Activated CD8-positive, alpha-beta T cell treated with anti-CD3 and anti-CD28 coated beads, Interleukin-2, amount 10 ng/mL, durations not matched to agents 7 days and 5 days (primary cell): ENCODE measurements at places on chromosomes 12 and 14. TPM values are rescaled to one million over a fixed set of nuclear protein-coding genes. Genes with fewer than 3 reads are reported as not detected.
A peak's percentile ranks its signal among the peaks of the same experiment; 100 is the strongest.

GRCh38 chr14:46661728-46662127, 10.1 kb upstream of the RPL10L start:
- DNase-seq: no peak
- no peak overlapping the region for H3K4me3 ChIP-seq
- H3K27me3 ChIP-seq: no peaks in the 10 kb centered on the region
- H3K4me1 ChIP-seq: no peaks in the 10 kb centered on the region
- H3K27ac ChIP-seq: no peak overlapping the region
- no peaks in the 10 kb centered on the region for H3K36me3 ChIP-seq

GRCh38 chr12:121294151-121294889, 2.2 kb downstream of the CAMKK2 start:
- peaks cover 38% of the 10 kb centered on the region for H3K4me1 ChIP-seq
- H3K4me3 ChIP-seq: peak overlapping the region; percentile 8
- H3K27me3 ChIP-seq: no peaks in the 10 kb centered on the region
- peaks cover 17% of the 10 kb centered on the region for H3K36me3 ChIP-seq

- no peak for DNase-seq
- H3K4me1 ChIP-seq: no peaks in the 10 kb centered on the region
- no peaks in the 10 kb centered on the region for H3K27me3 ChIP-seq
These were observed 34.1 kb downstream of the ERH start for GRCh38 chr14:69363964-69364363.

PPP1R1A gene
- total RNA-seq: not detected

GRCh38 chr14:70641548-70642302, at the start of gene TTC9:
TTC9 (plus strand) TSS chr14:70641916; CDS start chr14:70642130, 214 bp downstream.
- peak within 1 kb of the TSS; percentile 91 for H3K4me3 ChIP-seq
- H3K27me3 ChIP-seq: no peaks in the 10 kb centered on the region
- H3K4me1 ChIP-seq: peaks cover 52% of the 10 kb centered on the region
- DNase-seq: no peak

DNA sequence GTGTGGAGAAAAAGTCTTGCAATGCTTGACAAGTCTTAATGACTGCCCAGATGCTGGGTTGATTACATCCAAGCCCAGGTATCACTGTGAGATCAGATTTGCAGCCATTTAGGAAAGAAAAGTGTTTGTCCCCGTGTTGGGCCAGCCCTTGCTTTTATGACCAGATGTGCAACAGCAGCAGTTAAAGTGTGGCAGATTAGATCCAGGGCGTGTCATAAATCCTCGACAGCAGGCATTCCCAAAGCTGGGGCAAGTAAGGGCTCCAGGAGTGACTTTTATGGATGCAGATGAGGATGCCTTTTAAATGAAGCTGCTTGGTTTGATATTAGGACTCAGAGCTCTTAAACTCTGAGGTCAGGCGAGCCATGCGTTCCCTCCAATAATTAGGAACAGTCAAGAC, 1.7 kb downstream of the SMOC1 start:
- no peak for DNase-seq
- no peak overlapping the region for H3K27ac ChIP-seq
- no peaks in the 10 kb centered on the region for H3K4me1 ChIP-seq
- H3K4me3 ChIP-seq: no peak overlapping the region
- H3K36me3 ChIP-seq: no peaks in the 10 kb centered on the region
- H3K27me3 ChIP-seq: peaks cover 57% of the 10 kb centered on the region

GRCh38 chr12:113445544-113446171, 23.5 kb downstream of the SDSL start:
- no peak overlapping the region for H3K27ac ChIP-seq
- DNase-seq: no peak
- H3K4me1 ChIP-seq: no peaks in the 10 kb centered on the region
- H3K36me3 ChIP-seq: no peaks in the 10 kb centered on the region
- peaks cover 7% of the 10 kb centered on the region for H3K27me3 ChIP-seq

TAS2R14 gene
- total RNA-seq: 2.1 TPM

KIF26A gene
- total RNA-seq: 0.26 TPM

ST8SIA1 gene
- total RNA-seq: 0.34 TPM

CERS5 gene
- total RNA-seq: 38.7 TPM

- H3K4me3 ChIP-seq: no peak overlapping the region
- DNase-seq: no peak
- H3K36me3 ChIP-seq: peaks cover 11% of the 10 kb centered on the region
- H3K27me3 ChIP-seq: no peaks in the 10 kb centered on the region
- H3K27ac ChIP-seq: no peak overlapping the region
These were observed 197.4 kb downstream of the DUSP6 start for GRCh38 chr12:89154743-89155499.

DNA sequence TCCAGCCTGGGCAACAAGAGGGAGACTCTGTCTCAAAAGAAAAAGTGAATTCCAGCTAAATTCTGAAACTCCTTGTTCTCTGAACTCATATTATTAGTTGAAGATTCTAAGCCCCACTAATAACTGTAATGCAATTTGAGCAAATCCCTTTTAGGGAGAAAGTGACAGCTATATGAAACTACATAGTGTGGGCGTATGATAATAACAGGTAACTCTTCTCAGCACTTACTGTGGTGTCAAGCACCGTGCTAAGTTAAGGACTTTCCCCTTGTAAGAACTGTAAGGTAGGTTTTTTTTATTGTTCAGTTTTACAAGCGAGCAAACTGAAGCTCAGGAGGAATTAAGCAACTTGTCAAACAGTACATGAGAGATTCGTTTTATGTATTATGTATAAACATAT, 5.4 kb downstream of the ANKRD13A start:
- peaks cover 45% of the 10 kb centered on the region for H3K36me3 ChIP-seq
- DNase-seq: no peak
- no peaks in the 10 kb centered on the region for H3K27me3 ChIP-seq
- H3K27ac ChIP-seq: peak overlapping the region; percentile 56
- peaks cover 66% of the 10 kb centered on the region for H3K4me1 ChIP-seq

GRCh38 chr12:67651132-67651695, 2.7 kb downstream of the DYRK2 start:
- H3K27ac ChIP-seq: peak overlapping the region; percentile 87
- peak; percentile 71 for DNase-seq
- no peaks in the 10 kb centered on the region for H3K27me3 ChIP-seq
- peaks cover 59% of the 10 kb centered on the region for H3K4me1 ChIP-seq
- H3K4me3 ChIP-seq: peak overlapping the region; percentile 94
